Omental fat pad (tissue), 4 donors: ENCODE measurements at places on chromosomes 4 and X.

GRCh38 chrX:12967711-12968465 is 7.0 kb upstream of the TMSB4X start:
- DNase-seq, result no peak

- no peak for DNase-seq
Measured at GRCh38 chr4:40722576-40723161, 27.1 kb upstream of the NSUN7 start.

- DNase-seq, result no peak
Measured at GRCh38 chr4:174080361-174080760, 203.1 kb downstream of the FBXO8 start.

GRCh38 chr4:100008048-100008447 is 58.0 kb upstream of the H2AZ1 start:
- DNase-seq, result no peak

DNA sequence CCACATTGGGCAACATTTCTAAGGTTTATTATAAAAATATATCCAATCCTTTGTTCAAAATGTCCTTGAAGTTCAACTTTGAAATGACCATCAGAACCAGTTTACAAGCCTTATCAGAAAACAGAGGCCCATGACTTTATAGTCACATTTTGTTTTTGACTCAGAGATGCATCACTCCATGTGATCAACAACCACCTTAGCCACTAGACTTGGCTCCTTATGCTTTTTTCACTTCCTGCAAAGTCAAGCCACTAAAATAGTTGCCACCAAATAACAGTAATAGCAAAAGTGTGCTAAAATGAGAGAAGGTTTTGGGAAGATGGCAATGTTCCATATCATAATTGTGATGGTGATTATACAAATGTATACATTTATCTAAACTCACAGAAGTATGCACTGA is 181.7 kb downstream of the MAML3 start:
- DNase-seq, result no peak

- no peak for DNase-seq
Measured at GRCh38 chr4:96827086-96827485, 987.2 kb downstream of the PDHA2 start.

GRCh38 chrX:19837648-19838047 is 49.8 kb downstream of the SH3KBP1 start:
- DNase-seq, result no peak

DNA sequence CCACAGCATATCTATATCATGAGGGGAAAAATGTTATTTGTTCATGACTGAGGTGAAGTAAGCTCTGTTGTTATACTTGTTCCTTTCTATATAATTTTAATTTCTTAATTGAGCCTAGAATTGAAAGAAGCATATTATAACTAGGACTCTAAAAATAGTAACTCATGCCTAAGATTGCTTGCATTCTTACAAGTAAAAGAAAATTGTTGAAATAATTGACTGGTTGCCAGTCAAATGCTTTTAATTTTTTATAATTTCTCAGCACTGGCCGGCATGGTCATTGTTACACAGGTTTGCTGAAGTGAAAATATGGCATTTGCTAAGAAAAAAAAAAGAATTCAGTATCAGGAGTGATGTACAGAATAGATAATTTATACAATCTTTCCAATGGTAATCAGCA is 104.8 kb downstream of the GASK1B start:
- DNase-seq, result no peak

- DNase-seq, result no peak
Measured at GRCh38 chr4:154743683-154744340, at the start of gene LRAT. Gene LRAT (plus strand): TSS chr4:154744000. CDS start chr4:154744327, 327 bp downstream.

DNA sequence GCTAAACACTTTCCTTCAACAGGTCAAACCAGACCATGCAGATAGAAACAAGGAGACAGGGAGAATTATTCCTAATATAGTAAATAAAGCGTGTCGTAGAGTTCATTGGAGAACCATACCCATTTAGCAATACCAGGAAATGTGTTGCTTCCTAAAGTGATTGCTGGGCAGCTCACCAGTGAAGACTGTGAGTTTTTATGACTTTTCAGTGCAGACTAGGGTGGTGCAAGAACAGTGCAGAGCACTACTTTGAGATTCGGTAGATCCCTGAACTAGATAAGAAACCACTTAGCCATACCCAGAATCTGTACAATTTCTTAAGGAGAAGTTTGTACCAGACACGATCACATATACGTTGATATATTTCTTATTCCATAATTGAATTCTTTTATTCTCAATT is 87.4 kb downstream of the EMCN start:
- DNase-seq, result no peak

DNA sequence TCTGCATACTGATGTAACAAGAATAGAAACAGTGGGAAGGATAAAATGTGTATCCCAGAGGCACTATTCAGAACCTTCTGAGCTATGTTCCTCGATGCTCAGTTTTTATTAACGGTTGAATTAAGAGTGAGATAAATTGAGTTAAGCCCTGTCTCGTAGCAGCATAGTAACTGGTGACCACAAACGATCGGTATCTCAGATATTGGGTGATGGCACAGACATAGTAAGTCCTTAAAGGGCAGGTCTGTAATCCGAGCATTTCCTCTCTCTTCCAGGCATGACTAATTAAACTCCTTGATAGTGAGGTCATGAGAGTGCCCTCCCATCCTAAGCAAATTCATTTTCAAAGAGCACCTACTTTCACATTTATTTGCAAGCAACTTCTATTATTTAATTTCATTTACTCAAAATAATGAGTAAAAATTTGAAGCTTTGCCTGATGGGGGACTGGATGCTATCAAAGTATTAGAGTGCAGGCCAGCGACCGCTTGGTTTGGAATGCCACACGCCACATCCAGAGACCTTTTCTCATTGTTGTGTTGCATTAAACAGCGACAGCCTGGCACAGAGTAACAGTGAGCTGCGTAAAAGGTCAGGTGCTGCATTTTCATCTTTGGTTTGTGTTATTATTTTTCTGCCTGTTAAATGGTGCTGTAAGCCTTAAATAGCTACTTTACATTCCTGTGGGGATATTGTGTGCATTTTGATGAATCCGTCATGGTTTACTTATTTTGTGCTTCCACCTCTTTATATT is 101.9 kb downstream of the PCDH7 start:
- DNase-seq, result no peak

DNA sequence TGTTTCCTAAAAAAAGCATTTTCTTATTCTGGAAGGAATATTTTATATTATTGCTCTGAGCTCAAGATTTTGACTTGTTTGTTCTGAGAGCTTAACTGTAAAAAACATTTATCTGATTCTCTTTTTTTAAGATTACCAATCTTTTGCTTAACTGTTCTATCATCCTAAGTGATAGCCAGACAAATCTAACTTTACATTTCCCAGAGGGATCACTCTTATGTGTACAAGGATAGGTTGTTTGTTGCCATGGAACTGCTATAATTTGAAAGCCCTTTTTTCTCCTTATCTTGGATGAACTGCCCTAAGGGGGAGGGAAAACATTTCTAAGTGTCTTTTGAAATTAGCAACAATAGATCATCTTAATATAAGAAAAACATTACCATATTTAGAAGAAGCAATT is 494.7 kb downstream of the TRAM1L1 start:
- no peak for DNase-seq

DNA sequence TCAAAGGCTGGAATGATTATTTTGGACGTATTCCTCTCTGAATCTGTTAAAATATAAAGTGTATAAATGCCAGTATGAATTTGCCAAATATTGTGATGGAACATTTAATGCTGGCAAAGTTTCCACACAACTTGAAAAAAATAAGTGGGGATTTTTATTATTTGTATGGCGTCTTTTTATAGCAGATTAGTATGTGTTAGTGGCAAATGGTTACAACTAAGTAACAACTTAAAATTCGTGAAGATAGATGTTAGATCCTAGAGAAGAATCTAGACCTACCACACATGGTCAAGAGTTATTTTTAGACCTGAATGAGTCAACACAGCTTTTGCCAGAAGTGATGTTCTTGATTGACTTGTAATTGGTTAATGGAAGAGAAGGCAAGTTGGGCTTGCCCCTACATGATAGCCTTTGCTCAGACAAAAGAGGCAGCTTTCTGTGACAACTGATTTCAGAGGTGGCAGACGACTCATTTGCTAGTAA is 4.8 kb downstream of the CPE start:
- no peak for DNase-seq

- DNase-seq, result no peak
Measured at GRCh38 chr4:185015108-185015507, 3.2 kb upstream of the HELT start.

- DNase-seq, result no peak
Measured at GRCh38 chr4:176872461-176872860, 79.7 kb upstream of the VEGFC start.

DNA sequence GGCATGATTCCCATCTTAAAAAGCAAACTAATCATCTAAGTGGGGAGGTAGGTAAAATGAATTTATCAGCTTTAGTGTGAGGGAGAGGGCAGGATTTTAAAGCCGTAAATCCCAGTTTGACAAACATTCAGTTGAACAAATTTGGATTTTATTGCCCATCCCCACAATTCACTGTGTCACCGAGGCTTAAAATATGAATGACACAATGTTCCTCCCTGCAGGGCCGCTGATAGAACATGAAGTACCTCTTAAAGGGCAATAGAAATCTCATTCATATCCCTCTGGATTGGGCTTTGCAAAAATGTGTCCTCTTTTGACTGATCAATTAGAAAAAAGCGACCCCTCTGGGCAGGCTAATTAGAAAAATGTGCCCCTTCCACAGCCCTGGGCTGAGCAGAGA is 45.5 kb upstream of the SMAD1 start:
- DNase-seq, result no peak

- no peak for DNase-seq
Measured at GRCh38 chr4:6946497-6946896, 36.9 kb downstream of the TBC1D14 start.

- DNase-seq, result no peak
Measured at GRCh38 chrX:124986284-124986683, 333.4 kb upstream of the TEX13C start.

- no peak for DNase-seq
Measured at GRCh38 chr4:184907216-184907615, 81.4 kb upstream of the ACSL1 start.

DNA sequence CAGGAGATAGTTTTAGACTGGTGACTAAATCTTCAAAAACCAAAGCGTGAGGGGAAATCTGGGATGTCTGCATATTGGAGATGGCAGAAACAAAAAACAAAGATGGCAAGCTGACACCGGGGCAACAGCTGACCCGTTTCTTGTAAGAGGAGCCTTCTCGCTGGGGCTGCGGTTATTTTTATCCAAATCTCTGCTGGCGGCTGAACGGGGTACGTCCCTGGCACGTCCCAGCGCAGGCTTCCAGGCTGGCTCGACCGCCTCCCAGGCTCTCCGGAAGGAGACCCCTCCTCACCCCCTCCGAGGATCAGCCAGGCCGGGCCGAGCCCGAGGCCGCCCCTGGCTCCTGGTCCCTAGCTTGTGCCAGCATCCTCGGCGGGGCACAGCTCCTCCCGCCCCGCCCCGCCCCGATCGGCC is 403 bp downstream of the SGCB start:
- DNase-seq, result no peak

DNA sequence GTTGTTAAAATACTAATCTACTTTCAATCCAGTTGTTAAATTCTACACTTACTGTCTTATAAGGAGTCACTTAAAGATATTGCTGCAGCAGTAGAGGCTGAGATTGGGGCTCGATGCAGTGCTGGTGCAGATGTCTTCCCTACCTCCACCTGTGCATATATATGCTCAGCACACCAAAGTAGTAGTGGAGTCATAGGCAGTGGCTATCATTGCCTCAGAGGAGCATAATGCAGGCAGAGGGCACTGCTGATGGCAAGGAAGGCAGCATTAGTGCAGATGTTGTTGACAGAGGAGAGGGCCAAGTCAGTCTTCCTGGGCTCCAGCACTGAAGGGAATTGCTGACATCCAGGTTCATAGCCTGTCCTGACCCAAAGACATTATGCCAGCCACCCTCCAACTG is 35.1 kb downstream of the INPP4B start:
- DNase-seq, result no peak

DNA sequence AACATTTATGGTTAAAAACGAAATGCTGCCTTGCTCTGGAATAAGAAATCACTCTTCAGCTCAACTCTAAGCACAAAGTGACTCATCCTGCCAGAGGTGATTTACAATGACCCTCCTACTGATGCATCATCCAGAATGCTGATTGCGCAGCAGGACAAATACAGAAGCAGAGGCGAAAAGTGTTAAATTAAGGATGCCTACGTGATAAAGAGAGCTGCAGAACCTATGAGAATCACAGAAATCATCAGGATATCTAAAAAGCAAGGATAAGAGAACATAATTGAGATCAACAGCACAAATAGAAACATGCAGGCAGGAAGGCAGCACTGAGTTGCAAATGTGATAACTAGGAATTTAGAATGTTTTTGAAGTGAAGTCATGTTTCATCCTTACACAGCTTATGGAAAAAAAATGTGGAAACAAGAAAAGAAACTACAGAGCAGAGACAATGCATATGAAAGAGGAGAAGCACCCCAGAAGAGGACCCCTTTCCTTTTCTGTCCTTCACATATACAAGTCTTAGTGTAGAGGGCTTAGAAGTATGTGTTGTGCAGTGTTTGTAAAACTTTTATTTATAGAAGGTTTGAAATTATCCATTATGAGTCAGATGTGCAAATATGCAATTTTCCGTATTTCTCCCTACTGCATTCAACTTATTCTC is 188.4 kb downstream of the SLC7A11 start:
- DNase-seq, result no peak

- DNase-seq, result no peak
Measured at GRCh38 chrX:95878874-95879273, 805.8 kb upstream of the DIAPH2 start.

- no peak for DNase-seq
Measured at GRCh38 chr4:14824189-14824588, 178.1 kb upstream of the CPEB2 start.

- DNase-seq, result no peak
Measured at GRCh38 chr4:148068065-148068911, 336.4 kb downstream of the ARHGAP10 start.

GRCh38 chrX:19683358-19683757 is 168.1 kb upstream of the MAP3K15 start:
- no peak for DNase-seq

DNA sequence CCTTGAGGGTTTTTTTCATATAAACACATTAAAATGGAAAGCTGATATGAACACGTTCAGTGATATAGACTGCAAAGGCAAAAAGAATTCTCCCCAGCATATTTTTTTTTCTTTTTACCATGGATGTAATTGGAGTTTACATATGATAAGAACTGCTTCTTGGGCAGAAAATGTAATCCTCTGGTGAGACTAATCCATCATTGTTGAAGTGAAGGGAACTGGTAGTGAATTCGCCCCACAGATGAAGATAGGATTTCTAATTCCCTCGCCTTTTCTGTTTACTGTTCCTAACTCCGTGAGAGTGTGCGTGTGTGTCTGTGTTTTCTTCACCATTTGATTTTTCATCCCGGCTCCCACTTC is 88.9 kb downstream of the GPR143 start:
- no peak for DNase-seq
